Stimulated activated CD8-positive, alpha-beta memory T cell treated with anti-CD3 and anti-CD28 coated beads, Interleukin-7, amount 100 ng/mL, for 1 hour (primary cell): ENCODE measurements at places on chromosomes 7 and 10.

- no peak for DNase-seq
Measured at GRCh38 chr7:157077986-157078644, 60.6 kb upstream of the UBE3C start.

DNA sequence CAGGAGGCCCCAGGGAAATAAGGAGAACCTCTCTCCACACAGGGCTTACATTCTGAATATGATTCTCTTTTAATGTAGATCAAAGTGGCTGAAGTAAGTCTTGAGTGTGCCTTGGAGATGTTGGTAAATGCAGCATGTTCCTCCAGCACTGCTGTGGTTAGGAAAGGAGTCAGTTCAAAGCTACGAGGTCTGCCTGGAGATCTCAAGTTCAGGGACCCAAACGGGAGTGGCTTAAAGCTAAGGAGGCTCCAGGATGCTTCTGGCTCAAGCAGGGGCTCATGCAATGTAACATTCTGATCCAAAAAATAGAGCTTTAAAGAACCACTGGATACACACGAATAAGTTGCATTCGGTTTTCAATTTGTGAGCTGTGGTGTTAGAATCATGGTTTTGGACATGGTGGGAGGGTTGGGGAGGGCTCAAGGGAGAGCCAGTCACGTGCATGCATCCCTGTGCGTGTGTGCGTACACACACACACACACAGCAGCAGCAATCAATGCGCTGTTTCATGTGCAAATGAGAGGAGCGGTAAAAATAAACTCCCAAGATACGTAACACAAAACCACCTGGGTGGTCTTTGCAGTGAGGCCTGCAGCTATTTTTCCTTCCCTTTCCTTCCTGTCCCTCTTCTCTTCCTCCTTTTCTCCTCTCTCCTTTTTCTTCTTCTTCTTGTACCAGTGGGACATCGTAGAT is 70.5 kb downstream of the AOAH start:
- no peak for DNase-seq

GRCh38 chr10:50653758-50654157 is 30.0 kb upstream of the SGMS1 start:
- DNase-seq: no peak

DNA sequence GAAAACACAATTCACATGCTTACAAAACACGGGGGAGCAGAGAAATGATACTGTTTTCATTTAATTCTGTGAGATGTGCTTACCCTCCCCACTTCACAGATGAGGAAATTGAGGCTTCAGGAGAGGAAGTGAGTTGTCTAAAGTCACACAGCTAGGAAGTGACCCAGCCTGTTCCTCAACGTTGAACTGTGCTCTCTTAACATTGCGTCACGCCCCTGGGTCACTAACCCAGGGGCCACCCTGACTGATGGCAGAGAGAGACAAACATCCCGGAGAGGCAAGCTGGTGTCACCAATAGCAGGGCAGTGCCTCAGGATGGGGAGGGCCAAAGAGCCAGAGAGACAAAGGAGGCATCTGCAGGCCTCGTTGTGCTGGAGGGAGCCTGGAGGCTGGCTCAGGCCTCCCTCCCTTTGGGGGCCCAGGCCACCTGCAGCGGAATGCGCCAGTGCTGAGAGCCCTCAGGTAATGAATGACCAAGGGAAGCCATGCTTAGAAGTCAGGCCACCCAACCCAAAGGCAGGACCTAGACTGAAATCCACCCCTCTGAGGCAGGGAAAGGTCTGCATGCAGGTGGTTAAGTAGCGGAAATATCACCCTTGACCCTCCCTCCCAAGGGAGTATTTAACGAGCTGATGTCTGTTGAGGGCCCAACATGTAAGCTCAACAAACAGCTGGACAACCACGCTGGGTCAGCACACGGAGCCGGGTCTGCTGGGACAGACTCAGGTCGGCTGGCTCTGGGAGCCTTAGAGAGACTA is 81.3 kb downstream of the C10orf105 start:
- DNase-seq: no peak

GRCh38 chr7:142560166-142560565 is 189.1 kb upstream of the PRSS1 start:
- no peak for DNase-seq

DNA sequence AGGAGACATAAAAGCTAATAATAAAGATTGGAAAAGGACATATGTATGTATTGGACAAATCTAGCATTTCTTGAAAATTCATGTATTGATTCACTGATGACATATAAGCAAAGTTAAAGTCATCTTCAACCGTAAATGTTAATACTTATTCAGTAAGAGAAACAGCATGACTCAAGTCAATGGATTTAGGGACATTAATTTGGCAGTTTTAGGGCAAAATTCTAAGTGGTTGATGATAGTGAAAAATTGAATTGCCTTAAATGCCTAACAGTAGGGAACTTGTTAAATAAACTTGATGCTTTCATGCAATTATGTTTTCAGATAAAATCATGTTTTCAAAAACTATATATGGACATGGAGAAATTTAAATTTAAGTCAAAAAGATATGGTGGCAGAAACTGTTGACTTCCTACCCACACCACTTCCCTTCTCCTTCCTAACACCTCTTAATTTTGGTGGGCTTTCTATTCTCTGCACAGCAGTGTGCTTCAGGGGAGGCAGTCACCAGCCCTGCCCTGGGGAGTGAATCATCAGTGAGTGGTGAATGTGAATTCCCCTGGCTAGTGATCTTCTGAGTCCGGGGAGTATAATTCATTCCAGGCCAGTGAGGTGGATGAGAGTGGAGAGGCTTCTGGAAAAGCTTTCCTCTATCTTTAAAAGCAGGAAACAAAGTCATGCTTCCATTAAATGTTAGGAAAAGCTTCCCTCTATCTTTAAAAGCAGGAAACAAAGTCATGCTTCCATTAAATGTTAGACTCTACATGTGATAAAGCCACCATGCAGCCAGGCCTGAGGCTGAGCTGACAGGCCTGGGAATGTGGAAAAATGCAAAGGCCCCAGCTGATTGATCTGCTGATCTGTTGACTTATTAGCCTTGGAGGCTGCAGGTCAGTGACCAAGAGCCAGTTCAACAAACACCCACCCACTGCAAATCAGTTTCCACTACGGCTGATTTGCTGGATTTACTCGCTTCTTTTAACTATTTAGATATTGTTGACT is 25.2 kb upstream of the ITGB1 start:
- DNase-seq: no peak

DNA sequence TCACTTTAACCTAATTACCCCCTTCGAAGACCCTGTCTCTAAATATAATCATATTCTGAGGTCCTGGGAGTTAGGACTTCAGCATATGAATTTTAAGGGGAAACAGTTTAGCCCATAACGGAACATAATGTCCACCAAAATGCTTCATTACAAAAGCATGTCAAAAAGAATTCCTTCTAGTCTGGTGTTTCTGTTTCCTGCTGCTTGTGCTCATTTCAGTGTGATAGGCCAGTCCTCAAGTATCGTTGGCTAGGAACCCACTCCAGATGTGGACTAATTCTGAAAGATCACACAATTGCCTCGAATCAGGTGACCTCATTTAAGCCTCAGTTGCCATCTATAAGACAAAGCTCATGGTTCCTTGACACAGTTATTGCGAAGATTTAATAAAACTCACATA is 29.6 kb downstream of the INPP5F start:
- DNase-seq: no peak

DNA sequence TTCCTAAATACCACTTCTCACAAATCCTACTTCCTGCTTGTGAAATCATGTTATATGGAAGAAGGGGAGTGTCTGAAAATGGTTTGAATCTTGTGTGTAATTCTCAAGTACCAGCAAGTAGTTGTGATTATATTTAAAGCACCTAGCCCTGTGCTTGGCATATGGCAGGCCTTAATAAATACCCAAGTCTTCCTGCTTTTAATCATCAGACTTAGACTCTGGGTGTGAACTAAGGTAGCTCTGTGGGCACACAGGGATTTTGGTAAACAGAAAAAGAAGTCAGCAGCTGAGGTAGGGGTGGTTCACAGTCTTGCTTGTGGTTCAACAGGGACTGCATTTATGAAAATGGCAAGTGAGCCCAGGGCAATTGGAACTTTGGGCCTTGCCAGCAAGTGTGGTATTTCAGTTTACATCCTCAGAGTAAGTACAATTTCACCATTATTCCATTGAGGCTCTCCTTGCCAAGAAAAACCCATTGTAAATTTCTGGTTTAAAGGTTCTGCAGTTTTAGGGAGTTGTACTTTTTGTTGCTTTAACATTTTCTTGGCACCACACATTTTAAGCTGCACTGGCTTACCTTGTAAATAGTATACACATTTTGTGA is 215.5 kb downstream of the AUTS2 start:
- DNase-seq: no peak

- no peak for DNase-seq
Measured at GRCh38 chr10:1343176-1343575, 287.0 kb downstream of the WDR37 start.

DNA sequence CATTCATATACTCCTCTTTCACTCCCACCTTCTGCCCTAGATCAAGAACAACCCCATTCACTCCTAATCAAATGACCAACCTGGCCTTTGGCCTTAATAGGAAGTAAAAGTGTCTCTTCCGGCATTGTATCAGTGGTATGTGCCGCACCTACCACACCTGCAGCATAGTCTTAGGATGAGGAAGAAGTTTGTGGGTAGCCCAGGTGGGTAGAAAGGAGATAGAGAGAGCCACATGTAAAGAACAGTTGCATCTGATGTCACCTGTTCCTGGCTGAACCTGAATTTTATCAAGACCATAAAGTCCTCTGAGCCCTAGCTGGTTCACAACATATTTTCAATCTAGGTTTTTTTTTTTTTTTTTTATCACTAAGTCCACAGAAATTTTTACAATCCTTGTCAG is 55.5 kb upstream of the PTPN12 start:
- no peak for DNase-seq

DNA sequence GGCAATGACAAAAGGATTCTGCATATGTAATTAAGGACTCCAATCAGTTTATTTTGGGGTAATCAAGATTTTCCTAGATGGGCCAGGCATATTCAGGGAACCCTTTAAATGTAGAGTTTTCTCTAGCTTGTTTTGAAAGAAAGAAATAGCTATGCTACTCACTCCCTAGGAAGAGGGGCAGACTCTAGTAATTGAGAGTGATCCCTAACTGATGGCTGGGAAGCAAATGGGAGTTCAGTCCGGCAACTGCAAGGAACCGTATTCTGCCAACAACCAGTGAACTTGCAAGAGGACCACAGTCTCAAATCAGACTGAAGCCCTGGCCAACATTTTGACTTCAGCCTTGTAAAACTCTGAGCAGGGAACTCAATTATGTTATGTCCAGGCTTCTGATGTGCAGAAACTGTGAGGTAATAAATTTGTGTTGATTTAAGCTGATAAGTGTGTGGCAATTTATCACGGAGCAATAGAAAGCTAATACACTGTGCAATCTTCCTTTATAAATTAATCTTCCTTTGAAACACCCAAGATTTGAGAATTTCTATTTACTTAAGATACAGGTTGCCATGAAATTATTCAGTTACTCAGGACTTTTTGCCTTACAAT is 14.0 kb downstream of the AOAH start:
- DNase-seq: no peak

GRCh38 chr10:126930131-126930882 is 25.1 kb downstream of the DOCK1 start:
- DNase-seq: no peak

DNA sequence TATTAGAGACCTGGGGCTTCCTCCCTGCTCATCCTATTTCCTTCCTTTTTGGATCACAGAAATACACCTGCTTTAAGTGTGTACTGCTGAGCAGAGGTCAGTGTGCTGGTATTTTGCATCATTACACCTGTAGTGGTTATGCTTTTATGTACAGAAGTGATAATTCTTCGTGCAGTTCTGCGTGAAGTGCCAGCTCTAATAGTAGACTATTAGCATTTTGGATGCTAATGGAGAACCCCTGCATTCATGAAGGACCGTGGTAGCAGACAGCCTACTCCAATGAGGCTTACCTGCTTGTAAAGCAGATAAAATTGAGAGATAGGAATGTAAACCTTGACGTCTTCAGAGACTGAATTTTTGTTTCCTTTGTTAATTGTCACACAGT is 114.3 kb downstream of the CDK14 start:
- DNase-seq: no peak

DNA sequence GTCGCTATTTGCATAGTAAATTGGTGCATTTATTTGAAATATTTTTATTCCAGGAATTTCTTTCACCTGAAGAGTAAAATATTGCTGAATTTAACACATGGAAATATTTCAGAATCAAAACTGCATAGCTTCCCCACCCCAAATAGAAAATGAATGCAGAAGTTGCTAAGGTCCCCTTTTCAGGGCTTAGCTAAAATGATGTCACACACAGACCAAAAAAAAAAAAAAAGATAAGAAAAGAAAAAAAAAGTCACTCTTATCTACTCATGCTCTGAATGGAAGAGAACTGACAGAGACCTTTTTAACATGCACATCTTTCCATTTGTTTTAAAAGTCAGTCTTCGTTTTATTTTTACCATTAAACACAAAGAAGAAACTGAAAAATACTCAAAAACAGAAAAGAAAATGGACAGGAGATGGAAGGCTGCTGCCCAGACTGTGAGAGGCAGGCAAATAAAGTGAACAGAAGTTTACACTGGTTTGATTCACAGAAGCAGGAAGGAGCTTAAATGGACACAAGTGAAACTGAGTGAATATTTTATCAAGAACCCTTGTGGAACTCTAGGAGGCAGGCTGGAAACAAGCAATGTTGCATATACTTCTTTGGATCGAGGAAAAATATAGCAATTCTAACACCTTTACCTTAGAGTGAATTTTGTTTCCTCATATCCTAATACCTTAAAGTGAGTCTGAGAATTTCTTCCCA is 32.0 kb downstream of the PSMC2 start:
- no peak for DNase-seq

DNA sequence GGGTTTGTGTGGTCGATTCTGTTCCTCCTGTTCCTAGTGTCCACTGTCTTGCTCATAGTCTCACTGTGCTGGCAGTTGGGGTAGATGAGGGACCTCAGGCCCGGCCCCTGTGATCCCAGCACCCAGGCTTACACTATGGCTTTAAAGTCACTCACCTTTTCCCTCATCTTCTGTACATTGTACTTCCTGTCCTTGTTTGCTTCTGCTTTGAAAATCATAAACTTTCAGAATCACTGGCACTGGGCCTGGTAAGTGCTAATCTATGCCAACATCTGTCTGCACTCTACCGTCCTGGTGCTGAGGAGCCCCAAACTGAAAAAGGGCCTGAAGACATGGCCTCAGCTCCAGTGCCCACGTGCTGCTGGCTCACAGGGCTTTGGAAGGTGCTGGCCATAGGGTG is 5.7 kb upstream of the TAS2R60 start:
- DNase-seq: no peak

DNA sequence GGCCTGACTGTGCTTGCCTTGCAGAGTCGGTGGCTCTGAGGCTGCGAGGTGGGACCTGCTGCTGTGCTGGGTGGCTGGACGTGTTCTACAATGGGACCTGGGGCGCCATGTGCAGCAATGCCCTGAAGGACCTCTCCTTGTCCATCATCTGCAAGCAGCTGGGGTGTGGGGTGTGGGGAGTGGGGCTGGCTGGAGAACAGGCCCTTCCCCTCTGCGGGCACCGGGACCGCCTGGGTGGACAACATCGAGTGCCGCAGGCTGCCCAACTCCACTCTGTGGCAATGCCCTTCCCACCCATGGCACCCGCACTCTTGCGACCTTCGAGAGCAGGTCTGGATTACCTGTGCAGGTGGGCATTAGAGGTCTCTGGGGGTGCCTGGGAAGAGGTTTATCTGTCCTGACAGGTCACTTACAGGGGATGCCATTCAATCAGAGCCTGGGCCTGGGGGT is 10.9 kb downstream of the SCART1 start:
- DNase-seq: no peak

- DNase-seq: no peak
Measured at GRCh38 chr10:113756940-113757543, 5.6 kb downstream of the PLEKHS1 start.
